CD4-positive, alpha-beta T cell treated with Interleukin-21 for 1 hour (primary cell): ENCODE measurements at places on chromosomes 3 and 15.

DNA sequence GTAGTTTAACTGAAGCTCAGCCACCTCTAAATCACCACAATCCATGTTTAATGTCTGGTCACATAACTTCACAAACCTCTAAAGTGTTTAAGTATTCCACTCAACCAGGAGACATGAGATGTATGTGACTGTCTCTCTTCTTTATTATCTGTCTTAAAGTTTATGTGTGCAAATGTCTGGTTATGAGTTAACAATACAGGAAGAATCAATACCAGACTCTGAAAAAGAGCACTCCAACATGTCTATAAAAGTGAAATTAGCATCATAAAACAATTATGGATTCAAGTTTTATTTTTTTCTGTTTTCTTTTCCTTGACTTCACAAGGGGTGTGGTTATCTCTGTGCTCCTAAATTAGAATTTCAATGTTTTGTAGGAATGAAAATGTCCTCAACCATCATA lies 44.8 kb upstream of the AGBL1 start:
- no peak for DNase-seq

DNA sequence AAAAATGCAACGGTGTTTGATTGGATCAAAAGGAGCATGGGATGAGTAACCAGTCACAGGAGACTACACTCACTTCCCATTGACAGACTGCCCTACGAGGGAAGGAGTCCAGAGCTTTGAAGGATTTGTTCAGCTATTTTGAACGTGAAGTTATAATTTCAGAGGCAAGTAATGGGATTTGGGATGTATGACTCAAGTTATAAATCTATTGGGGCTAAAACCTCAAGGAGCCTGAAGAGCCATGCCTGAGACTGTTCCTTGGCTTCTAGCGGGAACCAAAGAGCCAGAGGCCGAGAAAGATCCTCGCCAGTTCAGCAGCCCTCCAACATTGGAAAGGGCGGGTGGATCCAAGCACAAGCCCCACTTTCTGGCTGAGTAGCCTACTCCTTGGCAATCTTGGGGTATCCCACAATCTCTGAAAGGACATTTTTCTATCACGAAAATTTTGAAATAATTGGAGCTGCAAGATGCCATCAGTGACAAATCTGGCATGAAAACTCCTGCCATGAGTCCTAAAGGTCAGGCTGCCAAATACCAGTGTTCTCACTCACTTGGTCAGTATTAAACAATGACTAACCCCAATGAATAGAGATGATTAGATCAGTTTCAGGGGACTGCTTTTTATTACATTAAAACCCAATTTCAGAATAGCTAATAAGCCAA lies 48.6 kb upstream of the SLCO2A1 start:
- no peak for DNase-seq

DNA sequence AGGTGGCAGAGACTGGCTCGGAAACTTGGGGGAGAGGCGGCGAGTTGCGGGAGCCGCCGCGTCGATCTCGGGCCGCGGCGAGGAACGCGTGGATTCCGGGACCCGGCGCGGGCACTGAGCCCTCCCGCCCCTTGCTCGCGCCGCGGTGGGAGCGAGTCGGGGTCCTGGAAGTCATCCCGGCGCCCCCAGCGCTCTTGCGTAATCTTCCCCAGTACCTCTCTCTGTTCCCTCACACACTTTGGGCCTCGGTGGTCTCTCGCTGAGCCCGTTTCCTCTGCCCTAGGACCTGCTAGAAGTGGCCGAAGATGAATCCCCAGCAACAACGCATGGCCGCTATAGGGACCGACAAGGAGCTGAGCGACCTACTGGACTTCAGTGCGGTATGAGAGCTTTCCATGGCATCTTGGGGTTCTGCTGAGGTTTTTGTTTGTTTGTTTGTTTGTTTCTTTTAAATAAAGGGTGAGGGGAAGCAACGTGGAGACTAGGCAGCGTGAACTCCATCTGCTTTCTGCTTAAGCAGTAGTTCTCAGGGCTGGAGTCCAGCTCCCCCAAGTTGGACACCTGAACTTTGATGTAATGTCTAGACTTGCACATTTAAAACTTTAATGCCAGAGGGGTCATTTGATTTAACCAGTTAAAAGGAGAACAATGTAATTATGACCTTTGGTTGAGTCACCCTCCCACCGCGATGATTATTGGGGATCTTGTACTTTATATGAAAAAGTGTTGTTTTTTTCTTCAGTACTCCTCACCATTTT lies 1.3 kb downstream of the TCF12 start:
- DNase-seq = peak; percentile 13

- no peak for DNase-seq
These were observed 53.8 kb upstream of the SEC22A start for GRCh38 chr3:123147754-123148535.

DNA sequence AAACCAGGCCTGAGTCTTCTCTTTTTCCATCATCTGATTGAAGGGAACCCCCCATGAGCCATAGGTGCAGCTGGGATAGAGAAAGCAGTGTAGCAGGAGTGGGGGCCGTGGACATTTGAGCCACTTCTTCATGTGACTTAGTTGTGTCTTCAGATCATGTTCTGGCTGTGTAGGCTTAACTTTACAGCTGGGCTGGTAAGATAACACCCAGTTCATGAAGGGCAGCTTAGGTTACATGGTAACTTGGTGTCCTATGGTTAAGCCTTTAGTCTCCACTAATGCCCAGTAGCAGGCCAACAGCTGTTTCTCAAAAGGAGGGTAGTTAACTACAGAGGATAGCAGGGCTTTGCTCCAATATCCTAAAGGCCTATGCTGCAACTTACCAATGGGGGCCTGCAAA lies 11.4 kb upstream of the SNRPN start:
- no peak for DNase-seq

DNA sequence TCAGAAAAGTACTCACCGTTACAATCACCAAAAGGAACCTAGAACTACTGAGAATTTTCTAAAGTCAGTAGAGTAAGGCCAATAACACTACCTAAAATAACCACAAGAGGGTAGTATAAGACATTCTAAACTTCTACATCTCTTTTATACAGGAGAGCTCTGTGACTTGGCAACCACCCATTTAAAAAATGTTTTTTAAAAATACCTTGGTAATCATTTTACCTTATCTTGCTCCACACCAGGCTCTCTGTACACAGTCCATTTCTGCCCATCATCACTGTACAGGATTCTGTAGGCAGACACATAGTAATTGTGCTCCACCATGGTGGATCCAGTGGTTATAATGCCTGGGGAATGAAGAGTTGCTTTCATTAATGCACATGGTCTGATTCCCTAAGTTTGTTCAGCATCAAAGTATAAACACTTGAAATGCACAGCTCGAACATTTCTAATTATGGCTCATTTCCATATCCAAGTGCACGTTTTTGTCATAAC lies 54.5 kb downstream of the ST3GAL6 start:
- DNase-seq = peak; percentile 25

- no peak for DNase-seq
These were observed 2.3 kb downstream of the ADAMTSL3 start for GRCh38 chr15:83656192-83656591.

DNA sequence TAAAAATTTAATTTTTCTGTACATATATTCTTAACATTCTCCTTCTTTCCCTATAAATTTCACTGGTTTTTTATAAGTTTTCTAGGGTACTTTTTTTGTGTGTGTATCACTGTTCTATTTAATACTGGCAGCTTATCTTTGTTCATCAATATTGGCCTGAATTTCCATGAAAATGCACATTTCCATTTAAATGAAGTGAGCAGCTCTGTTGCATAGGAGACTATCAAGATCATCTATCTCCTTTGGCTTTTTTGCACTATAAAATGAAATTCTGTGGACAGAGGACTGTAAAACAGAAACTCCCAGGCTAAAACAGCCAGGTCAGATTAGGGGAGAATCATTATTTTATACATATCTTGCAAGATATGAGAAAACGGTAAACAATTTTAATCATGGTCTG lies 277.0 kb upstream of the ARL6 start:
- DNase-seq = no peak

- DNase-seq = peak; percentile 72
These were observed 52.4 kb downstream of the TBL1XR1 start for GRCh38 chr3:177144922-177145321.

- no peak for DNase-seq
These were observed 39.7 kb downstream of the KLHL25 start for GRCh38 chr15:85754989-85755388.

- DNase-seq = no peak
These were observed 87.6 kb downstream of the NR2F2 start for GRCh38 chr15:96418146-96418545.

DNA sequence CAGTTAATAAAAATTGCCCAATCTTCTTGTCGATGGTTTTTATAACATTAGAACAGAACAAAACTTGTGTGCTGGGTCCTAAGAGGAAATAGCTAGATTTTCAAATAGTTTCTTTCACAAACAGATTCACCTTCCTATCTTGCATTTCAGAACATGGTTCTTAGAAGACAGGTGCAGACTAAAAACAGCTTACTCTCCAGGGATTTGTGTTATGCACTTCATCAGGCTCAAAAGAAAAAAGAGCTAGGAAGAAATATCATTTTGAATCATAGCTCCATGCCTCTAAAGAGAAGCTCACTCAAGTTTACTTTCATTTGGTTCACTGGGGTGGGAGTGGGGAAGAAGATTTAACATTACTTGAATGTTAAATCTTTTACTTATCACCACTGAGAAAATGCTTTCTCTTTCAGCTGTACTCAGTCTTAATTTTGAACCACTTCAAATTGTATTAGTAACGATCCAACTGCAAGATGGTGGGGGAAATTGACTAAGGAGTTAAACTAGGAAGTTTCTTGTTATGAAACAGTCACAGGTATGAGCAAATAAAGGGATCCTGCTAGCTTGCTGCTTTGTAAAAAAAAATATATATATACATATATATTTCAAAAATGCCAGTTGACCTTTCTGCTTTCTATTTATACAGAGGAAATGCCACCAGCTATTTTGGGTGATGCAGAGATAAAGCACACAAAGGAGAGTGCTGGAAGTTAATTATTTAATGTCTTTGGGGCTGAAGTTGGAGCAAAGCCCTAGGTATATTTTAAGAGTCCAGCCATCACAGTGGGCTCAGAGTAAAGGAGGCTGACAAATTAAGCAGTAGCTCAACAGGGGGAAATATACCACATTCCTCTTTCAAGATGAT lies 28.3 kb upstream of the NUDT16 start:
- no peak for DNase-seq

DNA sequence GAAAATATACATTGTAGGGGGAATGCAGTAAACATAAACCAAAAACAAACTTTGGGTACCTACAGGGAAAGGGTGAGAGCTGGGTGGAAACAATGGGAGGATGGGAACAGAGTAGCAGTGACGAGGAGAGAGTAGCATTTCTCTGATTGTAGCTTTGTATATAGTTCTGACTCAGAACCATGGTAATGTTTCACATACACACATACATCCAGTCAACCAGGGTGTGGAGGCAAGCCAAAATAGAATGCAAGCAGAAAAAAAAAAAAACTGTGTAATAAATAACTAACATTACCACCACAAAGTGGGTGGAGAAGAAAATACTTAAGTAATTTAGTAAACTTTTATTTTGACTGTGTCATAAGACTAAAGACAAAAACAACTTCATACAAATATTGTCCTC lies 27.2 kb downstream of the BCL2A1 start:
- no peak for DNase-seq

DNA sequence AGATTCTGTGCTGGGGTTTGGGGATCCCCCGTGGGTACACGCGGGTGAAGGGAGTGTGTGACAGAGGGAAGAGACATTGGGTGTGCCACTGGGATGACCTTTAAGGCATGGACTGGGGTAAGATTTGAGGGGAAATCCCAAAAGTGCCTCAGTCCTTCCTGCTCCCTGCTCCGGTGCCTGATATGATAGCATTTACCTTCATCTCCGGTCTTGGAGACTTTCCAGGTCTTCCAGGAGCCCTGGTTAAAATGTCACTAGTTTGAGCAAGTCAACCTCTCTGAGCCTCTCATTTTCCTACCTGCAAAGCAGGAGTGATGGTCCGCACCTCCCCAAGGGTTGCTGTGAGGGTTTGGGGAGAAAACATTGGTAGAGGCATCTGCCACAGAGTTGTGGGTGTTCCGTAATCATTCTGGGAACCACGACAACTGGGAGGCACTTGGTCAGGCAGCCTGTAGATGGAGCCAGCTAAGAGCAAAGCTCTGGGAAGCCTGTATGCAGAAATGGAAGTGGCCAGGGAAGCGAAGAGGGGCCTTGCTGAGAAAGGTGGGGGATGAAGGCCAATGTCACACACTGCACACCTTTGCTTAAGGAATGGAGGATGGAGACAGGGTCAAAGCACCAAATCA lies 33.9 kb upstream of the KIF23 start:
- no peak for DNase-seq

DNA sequence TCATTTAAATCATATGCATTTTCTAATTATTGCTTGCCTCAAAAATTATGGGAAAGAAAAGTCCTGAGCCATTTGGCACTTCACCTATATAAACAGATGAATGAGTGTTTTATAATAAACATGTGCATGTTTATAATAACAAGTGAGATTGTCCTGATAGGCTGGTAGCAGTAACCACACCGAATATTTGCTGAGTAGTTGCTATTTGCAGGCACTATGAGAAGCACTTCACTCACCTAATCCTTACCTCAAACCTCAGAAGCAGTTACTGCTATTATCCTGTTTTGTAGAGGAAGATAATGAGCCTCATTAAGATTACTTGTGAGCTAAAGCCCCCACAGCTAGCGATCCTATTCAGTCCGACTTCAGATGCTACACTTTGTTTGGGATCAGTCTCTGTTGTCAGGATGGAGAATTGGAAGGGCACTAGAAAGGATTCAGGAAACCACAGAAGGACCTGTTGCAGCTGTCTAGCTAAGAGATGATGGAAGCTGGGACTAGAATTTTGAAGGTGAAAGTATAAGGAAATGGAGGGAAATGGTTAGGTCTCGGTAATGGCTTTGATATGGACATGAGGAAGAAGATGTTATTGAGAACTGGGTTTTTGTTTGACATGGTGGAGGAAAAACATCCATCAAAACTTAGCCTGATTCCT lies 28.4 kb upstream of the MAGI1 start:
- DNase-seq = no peak

- no peak for DNase-seq
These were observed 99.0 kb downstream of the CNTN3 start for GRCh38 chr3:74515451-74515850.

DNA sequence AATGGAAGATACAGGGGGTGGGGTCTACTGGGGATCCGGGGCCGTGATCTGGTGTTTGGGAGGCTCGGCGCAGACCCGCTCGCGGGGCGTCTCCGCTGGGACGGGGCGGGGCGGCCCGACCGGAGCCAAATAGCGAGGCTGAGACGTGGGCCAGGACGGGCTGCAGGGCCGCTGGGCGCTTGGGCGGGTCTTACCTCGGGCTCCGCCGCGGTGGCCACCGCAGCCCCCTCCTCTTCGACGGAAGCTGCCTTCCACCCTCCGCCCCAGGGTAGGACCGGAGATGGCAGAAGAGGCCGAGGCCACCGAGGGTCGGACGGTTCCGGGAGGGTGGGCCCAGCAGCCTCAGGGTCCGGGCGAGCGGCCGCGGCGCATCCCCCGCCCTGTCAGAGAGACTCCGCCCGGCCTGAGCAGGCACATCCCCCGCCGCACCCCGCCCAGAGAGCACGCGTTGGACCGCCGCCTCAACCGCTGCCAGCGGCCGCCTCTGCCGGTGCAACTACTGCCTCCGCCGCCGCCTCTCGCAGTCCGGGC lies 399 bp downstream of the MYO9A start:
- peak; percentile 69 for DNase-seq
